ENCODE measurements at places on chromosomes 4 and X.

GRCh38 chr4:3878678-3879077 is 112.5 kb downstream of the ADRA2C start:
- DNase-seq, result no peak

DNA sequence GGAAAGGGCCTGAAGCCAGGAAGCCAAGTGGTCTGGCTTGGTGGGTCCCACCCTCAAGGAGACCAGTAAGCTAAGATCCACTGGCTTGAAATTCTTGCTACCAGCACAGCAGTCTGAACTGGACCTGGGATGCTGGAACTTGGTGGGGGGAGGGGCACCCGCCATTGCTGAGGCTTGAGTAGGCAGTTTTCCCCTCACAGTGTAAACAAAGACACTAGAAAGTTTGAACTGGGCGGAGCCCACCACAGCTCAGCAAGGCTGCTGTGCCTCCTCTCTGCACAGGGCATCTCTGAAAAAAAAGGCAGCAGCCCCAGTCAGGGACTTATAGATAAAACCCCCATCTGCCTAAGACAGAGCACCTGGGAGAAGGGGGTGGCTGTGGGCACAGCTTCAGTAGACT is 63.1 kb downstream of the AFM start:
- no peak for DNase-seq

GRCh38 chrX:33204889-33205288 is 6.5 kb downstream of the DMD start:
- no peak for DNase-seq

- no peak for DNase-seq
Measured at GRCh38 chr4:21469438-21470300, 478.9 kb downstream of the KCNIP4 start.

GRCh38 chr4:145319751-145320150 is 139.4 kb upstream of the OTUD4 start:
- no peak for DNase-seq

DNA sequence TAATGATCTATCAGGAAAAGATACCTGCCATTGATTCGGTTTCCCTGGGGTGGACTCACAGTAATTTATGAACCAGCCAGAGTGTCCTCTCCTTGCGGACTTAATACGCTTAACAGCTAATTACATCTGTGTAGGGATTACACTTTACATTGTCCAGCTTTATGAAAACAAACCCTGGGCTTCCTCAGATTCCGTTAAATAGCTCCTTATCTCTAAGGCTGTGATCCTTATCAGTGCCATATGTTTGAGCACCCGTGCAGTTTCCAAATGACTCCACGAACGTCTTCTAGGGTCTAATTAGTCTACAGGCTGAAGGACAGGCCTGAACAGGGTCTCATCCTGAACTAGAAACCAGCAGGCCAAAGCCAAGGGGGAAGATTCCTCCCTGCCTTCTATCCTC is 56.9 kb downstream of the KDR start:
- no peak for DNase-seq

GRCh38 chr4:55675196-55675793 is 39.2 kb upstream of the NMU start:
- no peak for DNase-seq

- DNase-seq, result no peak
Measured at GRCh38 chr4:101593666-101594065, 196.9 kb upstream of the BANK1 start.

GRCh38 chr4:104728380-104729122 is 233.9 kb upstream of the CXXC4 start:
- no peak for DNase-seq

DNA sequence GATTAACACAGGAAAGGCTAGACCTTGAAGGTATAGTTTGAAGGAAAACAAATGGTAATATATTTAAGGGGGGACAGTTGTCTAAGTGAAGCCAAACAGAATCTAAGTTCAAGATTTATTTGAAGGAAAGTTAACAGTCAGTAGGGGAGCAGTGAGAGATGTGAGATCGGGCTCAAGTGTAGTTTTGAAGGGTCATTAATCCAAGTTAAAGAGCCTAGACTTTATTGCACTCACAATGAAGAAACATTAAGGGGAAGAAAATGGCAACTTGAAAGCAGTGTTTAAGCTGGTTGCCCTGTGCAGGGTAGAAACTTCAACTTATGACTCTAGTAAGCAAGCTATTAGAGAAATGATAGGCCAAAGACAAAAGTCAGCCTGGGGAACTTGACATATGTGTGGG is 1952.2 kb downstream of the PCDH7 start:
- DNase-seq, result no peak

GRCh38 chr4:4948370-4948769 is 70.9 kb downstream of the CYTL1 start:
- DNase-seq, result no peak

DNA sequence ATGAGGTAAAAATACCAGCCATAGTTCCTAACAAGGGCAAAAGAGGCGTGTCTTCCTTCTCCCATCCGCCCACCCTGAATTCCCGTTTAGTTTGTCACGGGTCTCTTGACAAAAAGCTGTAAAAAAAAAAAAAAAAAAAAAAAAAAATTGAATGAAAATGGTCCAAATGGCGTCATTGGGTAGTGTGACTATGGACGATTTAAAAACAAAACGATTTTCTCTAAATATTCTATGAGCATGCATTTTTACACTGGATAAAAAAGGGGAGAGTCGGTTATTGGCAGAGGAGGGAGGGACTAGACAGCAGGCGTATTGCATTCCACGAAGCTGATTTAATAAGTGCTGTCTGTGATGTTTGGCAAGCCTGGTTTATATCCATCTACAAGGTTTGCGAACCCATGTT is at the start of gene FAM133A:
TSS of gene FAM133A (plus strand) at position 338 of the 403 bp plus-strand sequence. CDS start 35,214 bp downstream, outside the sequence.
- DNase-seq, result no peak

- peak; percentile 7 for DNase-seq
Measured at GRCh38 chr4:176277162-176277904, 8.3 kb upstream of the ASB5 start.

DNA sequence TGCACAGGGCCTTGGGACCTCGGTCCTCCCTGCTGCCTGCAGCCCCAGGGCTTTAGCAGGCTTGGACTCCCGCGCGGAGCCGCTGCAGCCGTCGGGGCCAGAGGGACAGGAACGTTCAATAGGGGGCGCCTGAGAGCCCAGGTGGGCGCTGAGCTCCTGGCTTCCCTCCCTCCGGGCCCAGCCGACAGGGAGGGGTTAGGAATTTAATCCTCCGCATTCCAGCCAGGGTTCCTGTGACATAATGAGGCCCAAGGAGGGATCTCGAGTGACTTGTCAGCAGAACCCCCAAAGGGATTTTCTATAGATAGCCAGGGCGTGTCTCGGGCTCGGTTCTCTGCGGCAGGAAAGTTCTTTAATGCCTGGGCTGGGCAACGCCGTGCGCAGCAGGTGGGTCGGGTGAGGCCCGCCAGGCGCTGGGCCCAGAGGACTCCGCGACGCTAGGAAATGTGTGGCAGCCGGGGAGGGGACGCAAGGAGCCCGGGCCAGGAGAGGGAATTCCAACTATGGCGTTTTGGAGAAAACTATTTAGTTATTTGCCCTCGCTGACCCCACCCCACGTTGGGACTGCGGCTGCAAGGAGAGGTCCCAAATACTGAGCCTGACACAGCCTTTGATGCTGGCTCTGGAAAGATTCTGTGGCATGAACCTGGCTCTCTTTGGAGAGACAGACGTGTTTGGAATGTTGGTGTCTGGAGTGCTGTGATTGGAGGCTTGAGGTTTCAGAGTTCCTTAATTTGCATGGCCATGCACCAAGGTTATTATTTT is 285.2 kb upstream of the GATB start:
- no peak for DNase-seq

DNA sequence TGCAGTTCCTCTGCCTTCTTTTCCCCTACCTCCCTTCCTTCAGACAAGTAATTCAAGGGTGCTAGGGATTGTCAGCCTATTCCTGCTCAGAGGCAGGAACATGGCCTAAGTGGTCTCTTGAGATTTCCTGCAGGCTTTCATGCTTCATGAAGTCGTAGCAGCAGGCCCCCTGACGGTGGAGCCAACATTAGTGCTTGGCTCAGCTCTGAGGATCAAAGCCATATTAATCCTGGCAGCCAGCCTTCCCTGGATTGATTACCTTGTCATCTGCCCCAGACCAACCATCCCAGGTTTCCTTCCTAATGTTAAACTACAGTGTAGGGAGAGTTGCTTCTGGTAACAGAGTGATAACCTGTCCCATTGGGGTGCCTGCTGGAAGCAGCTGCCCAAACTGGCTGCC is 84.1 kb downstream of the SLC16A2 start:
- DNase-seq, result no peak

DNA sequence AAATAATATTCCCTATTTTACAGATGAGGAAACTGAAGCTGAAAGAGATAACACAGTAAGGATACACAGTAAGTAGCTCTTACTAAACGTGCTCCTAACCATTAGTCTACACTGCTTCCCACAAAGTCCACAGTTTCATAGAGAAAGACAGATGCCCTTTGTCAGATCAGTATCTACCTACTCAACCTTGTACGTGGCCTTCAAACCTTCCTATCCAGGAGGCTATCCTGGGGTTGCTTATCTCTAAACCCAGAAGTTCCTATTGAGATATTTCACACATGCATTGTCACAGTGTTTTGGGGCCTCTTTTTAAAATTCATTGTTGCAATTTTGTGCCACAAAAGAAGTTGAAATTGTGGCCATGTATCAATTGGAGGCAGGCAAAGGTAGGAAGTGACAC is 208.0 kb downstream of the ENOX2 start:
- no peak for DNase-seq

DNA sequence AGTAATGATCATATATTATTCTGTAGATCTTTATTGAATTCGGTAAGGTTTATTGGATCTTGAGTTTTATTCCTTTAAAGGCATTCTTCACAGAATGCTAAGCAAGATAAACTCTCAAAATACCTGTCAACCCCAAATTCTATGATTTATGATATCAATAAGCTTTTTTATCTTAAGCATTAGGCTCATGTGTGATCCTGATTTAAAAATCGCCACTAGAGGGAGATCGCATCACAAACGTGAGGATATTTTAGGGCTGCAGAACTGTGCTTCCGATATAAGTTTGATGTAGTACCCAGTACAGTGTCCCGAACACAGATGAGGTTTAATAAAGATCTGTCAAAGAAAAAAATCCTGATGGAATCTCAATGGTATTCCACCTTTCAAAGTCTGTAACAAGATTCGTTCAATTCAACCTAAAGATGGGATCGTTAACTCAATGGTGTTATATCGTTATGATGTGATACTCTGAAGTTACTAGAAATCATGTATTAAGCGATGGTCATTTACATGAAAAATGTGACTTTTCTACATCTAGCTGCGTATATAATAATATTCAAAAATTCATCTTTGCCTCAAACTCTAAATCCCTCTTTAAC is 169.0 kb downstream of the CORIN start:
- no peak for DNase-seq

DNA sequence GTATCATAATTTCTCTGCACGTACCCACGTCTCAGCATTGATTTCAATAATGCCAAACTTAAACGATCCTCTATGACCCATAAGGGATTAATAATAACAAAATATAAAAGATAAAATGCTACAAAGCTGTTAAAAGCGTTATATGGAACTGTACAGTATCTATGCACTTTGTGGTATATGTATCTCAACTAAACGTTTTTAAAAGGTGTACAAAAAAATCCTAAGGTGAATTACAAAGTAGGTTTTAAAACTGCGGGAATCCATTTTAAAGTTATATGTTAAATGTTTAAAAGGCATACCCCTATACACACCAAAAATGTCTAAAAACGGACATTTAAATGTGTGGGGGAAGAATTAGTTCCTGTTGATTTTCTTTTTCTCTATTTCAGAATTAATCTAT is 860 bp downstream of the ZNF182 start:
- DNase-seq, result no peak

GRCh38 chrX:123918106-123918721 is 43.3 kb upstream of the STAG2 start:
- DNase-seq, result no peak

DNA sequence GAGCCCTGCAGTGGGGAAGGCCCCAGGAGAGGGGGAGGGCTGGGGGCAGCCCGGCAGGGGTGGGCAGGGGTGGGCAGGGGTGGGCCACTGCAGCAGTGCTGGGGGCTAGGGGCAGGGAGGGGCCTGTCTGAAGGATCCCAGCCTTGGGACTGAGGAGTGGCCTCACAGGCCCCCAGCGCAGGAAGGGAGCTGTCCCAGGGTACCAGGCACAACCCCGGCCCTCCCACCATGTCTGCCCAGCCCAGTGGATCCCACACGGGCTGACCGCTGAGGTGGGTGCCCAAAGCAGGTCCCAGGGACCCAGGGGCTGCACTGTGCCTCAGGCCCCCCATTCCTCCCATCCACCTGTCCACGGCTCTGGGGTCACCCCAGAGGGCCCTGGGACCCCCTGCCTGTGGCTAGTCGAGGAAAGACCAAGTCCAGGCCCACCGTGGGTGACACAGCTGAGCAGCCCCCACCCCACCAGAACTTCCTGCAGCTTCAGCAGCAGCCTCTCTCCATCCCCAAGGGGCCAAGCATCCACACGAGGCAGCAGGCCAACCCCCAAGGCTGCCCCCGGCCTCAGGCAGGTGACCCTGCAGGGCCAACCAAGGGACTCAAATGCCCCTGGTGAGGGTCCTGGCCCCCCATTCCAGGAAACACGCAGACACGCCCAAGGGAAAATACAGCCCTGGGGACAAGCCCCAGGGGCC is 46.4 kb downstream of the FAM53A start:
- DNase-seq, result no peak

- DNase-seq, result no peak
Measured at GRCh38 chr4:109574443-109574850, 14.4 kb downstream of the MCUB start.

All from stimulated activated CD8-positive, alpha-beta memory T cell treated with anti-CD3 and anti-CD28 coated beads, Interleukin-7, amount 100 ng/mL, for 48 hours (primary cell).